NCI-H2029 (cell line): ENCODE measurements at places on chromosomes 13 and 19.

GRCh38 chr13:26954976-26955375 lies 194.4 kb upstream of the GPR12 start:
- no peak for DNase-seq

GRCh38 chr19:5966215-5966614 lies 11.7 kb downstream of the RANBP3 start:
- DNase-seq = no peak

GRCh38 chr13:109010912-109011311 lies 381.5 kb downstream of the MYO16 start:
- DNase-seq = no peak

DNA sequence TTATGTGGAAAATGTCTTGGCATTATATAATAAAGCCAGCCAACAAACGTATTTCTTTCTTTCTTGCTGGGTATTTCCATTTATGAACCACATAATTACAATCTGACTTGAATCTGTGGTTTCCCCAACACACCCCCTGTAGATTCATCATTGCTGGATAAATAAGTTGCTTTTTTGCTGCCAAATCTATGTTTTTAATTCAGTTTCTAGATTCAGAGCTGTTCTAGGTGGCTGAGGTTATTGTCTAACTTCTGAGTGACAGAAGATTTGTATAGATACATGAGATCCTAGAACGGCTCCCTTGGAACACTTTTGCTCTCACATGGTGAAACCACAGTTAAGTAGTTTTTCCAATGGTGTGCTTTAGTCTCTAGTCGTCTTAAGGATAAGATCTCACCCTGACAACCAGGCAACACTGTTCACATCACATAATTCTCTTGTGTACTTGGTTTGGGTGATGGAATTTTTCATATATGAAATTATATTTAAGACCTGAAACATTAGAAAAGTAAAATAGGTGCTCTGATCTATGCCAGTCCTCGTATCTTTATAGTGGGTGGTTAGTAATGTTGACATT lies 239.1 kb downstream of the KLF12 start:
- no peak for DNase-seq

GRCh38 chr13:70188567-70188966 lies 80.3 kb upstream of the KLHL1 start:
- no peak for DNase-seq

- no peak for DNase-seq
Observed at GRCh38 chr13:30031488-30031887, 181.1 kb upstream of the UBL3 start.

- DNase-seq = no peak
Observed at GRCh38 chr13:23384111-23384510, 49.4 kb downstream of the SACS start.
